OCI-LY7 (cell line): ENCODE measurements at places on chromosomes 2 and 18. TPM values are rescaled to one million over a fixed set of nuclear protein-coding genes. Genes with fewer than 3 reads are reported as not detected.

The IL36G gene
- not detected in 2 replicates for total RNA-seq

The LOXHD1 gene
- not detected in 2 replicates for total RNA-seq

The IMMT gene
- 121 and 128 TPM in 2 replicates for total RNA-seq

The CNDP1 gene
- not detected in 2 replicates for total RNA-seq

The LONRF2 gene
- total RNA-seq: not detected in 2 replicates

The GAREM1 gene
- total RNA-seq: 1.0 and 2.4 TPM in 2 replicates

The BUB1 gene
- total RNA-seq: 180 and 195 TPM in 2 replicates

The MROH2A gene
- not detected in 2 replicates for total RNA-seq

GRCh38 chr2:234366891-234367290 is 130.0 kb downstream of the ARL4C start:
- DNase-seq: no peak

DNA sequence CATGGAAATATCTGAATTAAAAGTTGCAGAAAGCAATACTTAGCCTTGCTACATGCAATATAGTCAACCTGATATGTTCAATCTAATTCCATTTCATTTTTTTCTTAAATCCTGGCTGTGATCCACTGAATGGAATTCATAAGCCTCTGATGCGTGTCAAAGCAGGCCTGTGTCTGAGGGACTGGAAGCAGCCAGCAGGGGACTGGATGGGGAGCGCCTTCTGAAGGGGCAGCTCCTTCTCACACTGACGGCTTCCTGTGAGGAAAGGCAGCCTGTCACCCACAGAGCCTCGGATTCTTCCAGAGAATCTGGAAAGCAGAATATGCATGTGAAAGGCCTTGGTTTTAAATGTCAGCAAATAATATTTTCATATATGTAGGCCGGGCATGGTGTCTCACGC is 73.5 kb downstream of the KCNF1 start:
- DNase-seq: no peak

DNA sequence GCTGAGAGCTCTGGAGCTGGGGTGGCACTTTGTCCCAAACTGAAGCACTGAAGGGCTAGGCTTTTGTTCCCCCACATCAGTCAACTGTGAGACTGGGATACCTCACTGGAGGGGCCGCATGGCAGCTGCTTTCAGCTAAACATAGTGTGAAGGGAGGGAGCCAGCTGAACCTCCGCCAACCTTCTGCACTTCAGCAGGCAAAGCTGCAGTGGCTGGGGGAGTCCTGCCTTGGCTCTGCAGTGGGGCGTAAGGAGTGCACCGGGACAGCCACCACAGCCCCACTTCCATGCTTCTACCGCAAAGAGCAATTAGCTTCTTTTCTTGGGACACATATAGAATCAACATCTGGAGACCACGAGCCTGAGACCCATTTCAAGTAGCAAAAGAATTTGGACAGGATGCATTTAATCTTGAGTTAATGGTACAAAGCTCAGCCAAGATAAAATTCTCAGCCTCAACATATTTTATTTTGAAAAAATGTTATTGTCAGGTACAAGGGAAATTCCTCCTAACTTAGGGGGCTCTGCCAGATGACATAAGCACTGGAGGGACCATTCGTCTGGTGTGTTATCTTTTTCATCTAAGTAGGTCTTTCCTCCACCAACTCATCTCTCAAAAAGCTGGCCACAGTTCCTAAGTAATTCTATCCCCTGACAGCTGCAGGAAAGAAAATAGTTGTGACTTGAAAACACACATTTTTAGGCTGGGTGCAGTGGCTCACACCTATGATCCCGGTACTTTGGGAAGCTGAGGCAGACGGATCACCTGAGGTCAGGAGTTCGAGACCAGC is 25.6 kb upstream of the MYCN start:
- DNase-seq: no peak

- no peak for DNase-seq
These were observed 140.4 kb upstream of the TPO start for GRCh38 chr2:1272835-1273234.

- no peak for DNase-seq
These were observed 366.2 kb upstream of the LRRTM1 start for GRCh38 chr2:80670763-80671162.

DNA sequence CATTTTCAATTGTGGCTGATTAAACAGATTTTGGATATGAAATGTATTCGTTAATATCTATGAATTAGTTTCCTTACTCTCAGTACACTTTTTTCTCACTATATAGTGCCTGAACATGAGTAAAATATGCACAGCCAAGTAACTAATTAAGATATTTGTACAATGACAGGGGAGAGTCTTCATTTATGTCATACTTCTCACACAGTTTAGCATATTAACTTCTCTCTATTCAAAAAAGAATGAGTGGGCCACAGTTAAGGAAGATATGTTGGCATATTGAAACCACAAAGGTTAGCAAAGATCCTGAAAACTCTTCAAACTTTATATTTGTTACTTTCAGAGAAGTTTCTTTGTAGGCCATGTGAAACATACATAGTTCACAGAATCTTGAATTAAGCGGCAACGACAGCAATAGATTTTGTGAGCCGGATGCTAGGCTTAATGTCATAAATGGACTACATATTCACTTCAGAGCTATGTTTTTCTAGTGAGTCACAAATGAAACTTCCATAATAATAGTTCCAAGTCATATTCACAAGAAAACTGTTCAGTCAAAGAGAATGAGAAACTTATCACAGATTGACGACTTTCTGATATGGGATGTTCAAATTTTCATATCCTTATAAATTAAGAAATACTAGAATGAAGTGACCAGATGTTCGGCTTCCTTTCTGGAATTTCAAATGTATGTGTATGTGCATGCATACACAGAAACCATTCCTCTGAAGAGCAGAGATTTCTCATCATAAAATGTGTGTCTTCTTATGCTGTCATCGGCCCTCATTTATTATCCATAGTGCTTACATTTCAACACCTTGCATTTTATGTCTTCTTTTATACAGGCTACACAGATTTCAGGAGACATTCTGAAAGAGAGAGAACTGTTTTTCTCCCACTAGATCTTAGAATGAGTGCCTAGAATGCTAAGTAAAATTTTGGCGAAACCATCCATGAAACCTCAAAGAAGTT is 584.0 kb downstream of the SATB2 start:
- DNase-seq: no peak

- no peak for DNase-seq
These were observed 734.5 kb upstream of the ACVR2A start for GRCh38 chr2:147110317-147110716.

DNA sequence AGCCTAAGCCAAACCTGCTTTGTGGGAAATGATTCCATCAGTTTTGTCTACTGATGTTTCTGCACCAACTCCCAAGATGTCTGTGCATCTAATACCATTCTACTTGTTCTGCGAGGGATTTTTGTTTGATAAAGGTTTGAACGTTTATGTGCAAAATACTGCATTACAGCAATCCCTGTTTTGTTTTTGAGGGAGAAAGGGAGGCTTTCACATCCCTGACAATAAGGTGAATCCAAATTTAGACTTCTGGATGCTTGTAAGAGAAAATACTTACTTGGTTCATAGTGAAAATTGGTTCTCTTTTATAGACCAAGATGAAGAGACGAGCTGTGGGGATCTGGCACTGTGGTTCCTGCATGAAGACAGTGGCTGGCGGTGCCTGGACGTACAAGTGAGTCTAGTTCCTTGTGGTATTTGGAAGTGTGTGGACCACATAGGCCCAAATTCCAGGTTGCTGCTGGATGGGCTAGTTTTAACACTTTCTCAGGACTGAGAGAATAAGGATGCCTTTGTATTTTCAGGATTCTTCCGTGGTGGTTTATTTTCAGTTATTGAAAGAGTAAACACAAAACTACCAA is 1.1 kb downstream of the RPL37A start:
- peak; percentile 39 for DNase-seq

DNA sequence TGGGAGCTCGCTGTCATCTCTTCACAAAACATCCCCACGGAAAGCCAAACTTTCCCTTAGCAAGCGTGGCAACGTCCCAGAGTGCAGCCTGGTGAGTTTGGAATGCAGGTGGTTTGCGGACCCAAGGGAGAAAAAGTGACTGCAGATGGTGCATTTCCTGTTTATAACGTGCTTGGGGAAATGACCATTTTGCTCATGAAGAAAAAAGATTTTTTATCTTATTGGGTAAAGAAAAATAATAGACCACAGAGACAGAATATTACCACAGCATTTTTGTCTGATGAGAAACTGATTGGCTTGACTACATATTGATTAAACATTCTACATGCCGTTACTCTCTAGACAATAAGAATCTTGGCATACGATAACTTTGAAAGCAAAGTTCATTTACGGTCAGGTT is 136.5 kb downstream of the COPS8 start:
- DNase-seq: no peak

DNA sequence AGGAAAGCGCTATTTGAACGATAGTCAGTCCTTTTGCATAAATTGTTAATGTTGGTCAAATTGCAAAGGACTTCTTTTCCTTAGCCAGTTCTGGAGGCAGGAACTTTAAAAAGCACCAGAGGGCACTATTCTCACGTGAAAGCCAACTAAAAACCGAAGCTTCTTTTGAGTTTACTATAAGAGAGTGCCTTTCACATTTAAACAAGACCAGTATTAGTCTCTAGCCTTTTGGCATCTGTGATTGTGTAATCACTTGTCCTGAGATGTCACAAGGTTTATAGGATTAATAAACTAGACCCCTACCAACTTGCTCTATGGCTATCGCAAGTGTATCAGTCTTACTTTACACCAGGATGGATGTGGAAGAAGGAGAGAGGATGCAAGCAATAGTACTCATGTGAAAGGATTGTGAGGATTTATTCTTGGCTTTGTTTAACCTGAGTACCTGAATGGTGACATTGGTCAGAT is 14.4 kb upstream of the STAT4 start:
- DNase-seq: peak; percentile 4

- DNase-seq: no peak
These were observed 27.9 kb upstream of the SPTBN1 start for GRCh38 chr2:54428108-54428831.

- no peak for DNase-seq
These were observed 20.4 kb downstream of the DSG4 start for GRCh38 chr18:31396796-31397612.

DNA sequence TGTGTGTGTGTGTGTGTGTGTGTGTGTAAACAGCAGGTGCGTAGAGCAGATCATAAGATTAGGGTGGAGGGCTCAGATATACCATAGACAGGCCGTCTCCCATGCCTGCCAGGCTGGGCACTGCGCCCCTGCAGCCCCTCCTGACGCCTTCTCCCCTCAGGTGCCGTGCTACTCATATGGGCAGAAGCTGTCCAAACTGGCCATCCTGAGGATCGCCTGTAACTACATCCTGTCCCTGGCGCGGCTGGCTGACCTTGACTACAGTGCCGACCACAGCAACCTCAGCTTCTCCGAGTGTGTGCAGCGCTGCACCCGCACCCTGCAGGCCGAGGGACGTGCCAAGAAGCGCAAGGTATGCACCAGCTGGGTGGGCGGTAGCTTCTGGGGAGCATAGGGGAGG is 10.0 kb downstream of the ATOH8 start:
- no peak for DNase-seq

GRCh38 chr2:236844711-236845110 is 241.0 kb upstream of the COPS8 start:
- no peak for DNase-seq

DNA sequence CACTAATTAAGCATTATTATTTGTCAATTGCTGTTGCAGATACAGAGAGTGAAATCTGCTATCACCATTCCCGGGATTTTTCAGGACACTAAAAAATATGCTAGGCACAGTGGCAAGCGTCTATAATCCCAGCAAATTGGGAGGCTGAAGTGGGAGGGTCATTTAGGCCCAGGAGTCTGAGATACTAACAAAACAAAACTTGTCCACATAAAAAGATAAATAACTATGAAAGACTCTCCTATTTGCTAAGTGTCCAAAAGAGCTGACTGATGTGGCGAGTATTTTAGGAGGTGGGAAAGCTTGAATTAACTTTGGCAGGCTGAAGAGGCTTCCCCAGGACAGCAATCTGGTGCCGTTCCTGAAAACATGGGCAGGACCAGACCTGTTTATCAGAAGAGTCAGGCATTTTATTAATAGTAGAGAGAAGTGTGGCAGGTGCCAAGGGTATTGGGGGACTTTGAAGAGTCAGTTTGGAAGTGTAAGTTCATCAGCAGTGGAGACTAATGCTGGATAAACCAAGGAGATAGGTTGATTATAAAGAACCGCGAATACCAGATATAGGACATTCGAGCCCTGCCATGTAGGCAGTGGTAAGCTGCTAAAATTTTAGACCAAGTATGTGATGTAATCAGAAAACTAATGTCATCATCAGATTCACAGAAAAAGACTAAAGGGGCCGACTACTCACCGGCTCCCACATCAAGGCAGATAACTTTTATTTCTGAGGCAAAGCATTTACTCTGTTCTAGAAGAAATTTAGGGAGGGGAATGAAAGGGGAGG is 201.8 kb downstream of the EPHA4 start:
- no peak for DNase-seq

DNA sequence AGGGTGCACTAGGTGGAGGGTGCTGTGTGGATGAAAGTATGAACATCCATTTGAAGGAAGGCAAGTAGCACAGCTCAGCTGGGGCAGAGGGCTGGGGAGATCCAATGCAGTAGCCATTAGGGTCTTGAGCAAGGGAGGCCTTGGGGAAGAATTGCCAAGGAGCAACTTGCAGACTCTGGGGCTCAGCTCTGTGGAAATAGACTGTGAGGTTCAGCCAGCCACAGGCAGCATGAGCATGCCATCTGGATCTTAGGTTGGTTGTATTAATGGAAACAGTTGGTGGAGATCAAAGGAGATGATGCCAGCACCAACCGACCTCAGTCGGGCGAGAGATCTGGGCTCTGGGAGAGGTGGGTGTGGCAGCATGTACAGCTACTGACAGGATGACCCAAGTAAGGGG is 5.6 kb downstream of the ZAP70 start:
- peak; percentile 14 for DNase-seq

DNA sequence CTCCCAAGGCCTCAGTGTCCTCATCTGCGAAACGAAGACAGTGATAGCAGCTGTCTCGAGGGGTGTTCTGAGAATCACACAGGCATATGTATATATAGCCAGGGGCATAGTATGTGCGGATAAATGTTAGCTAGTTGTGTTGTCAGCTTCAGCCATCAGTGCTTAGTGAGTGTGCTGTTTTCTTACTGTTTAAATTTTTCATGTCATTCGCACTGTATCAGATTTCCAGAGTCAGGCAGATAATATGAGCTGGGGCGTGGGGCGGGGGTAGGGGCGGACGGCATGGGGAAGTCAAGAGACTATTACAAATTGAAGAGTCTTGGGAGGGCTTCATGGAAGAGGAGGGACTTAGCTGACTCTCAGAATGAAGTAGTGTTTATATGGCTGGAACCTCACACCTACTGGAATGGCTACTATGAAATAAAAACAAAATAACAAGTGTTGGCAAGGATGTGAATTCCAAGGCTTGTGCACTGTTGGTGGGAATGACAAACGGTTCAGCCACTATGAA is 7.0 kb downstream of the TRAPPC12 start:
- no peak for DNase-seq

- DNase-seq: no peak
These were observed 101.2 kb upstream of the TRIB2 start for GRCh38 chr2:12615509-12615908.

GRCh38 chr2:144454466-144455287 is 65.2 kb downstream of the ZEB2 start:
- no peak for DNase-seq
